Effector memory CD8-positive, alpha-beta T cell (primary cell): ENCODE measurements at places on chromosomes 4 and X.

GRCh38 chr4:99885063-99885664 is 9.1 kb downstream of the LAMTOR3 start:
- peak; percentile 16 for DNase-seq

GRCh38 chr4:42543762-42544161 is 113.1 kb downstream of the ATP8A1 start:
- DNase-seq, result no peak

- DNase-seq, result no peak
Observed at GRCh38 chr4:37126051-37126450, 118.5 kb upstream of the NWD2 start.

- DNase-seq, result peak; percentile 32
Observed at GRCh38 chrX:13658602-13659001, 5.7 kb downstream of the TCEANC start.

- DNase-seq, result no peak
Observed at GRCh38 chr4:11805842-11806241, 377.1 kb upstream of the HS3ST1 start.

- no peak for DNase-seq
Observed at GRCh38 chr4:116849620-116850019, 235.8 kb downstream of the TRAM1L1 start.

DNA sequence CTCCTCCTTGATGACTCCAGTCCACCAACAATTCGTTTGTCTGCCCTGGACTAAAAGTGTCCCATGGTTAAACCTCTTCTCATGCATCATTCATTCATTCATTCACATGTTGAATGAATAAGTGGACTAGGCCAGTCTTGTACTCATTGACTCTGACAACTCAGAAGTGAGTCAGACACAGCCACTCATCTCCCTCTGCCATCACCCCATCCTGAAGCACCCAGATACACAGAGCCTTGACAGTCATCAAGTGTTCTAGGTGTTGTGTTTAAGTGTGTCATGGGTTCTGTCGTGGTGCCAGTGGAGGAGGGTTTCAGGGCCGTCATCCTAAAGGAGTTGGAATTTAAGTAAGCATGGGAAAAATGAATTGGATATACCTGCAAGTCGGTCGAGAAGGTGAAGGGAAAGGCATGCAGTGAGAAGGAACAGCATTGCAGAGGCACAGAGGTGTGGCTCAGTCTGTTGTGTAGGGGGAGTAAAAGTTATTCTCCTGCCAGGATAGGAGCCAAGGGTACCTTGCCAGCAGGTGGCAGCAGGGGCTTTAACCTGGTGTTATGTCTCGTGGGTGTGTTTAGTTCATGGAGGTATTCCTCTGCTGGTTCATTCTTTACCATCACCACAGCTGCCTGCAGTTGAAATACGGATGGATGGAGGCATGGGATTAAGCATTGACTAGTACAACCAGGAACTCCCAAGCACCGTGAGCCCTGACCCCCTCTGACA is 18.3 kb downstream of the MAGED2 start:
- DNase-seq, result no peak

DNA sequence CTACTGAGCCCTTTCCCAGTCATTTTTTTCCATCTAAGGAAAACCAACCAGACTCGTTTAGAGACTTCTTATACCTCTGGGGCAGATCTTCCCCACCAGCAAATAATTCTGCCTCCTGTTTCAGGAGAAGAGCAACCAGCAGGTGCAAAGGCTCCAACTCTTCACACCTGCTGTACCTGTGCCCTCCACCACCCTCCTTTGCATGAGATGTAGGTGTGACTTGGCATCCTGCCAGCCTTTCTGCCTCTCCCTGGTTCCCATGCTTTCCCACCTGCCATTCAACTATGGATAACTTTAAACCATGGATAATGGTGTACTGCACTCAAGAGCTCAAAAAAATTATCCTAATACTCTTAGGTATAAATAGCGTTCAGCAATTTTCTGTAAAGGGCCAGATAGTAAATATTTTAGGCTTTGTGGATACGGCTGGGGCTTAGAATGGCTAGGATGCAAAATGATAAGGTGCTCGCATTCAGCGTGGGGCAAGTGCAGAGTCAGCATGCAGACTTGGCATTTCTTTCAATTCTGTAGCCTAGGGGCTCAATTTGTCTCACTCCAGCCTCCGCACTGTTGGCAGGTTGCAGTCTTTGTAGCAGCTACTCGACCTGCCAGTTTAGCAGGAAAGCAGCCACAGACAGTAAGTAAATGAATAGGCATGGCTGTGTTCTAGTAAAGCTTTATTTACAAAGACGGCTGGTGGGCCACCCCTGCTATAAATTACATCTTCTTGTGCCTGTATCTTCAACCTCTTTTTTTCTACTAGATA is 79.8 kb downstream of the HCCS start:
- no peak for DNase-seq

DNA sequence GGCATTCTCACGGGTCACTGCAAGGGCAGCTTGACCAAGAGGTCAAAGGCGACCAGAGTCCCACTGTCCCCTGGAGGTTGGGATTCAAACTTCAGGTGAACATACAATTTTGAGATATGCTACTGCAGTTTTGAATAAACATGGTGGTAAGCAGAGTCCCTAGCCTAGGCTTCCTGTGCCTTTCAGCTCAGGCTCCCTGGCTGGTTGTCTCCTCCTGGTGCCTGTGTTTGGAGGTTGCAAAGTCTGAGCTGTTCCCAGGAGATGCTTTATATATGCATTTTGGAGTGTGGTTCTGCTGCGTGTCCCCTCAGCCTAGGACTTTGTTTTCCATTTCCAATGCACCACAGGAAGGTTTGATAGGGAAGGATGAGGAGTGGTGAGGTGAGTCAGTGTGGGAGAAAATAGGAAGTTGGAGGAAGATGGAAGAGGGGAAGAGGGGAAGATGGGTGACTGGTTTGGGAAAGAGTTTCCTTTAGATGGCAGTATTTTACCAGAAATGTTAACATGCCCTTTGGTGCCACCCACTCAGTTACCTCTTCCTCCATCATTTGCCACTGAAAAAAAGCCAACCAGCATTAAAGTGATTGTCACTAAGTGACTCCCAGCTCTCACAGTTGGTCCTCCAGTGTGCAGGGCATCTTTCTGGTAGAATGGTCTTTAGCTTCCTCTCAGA is 211.7 kb upstream of the AGTR2 start:
- no peak for DNase-seq

- DNase-seq, result no peak
Observed at GRCh38 chr4:174332741-174333493, 49.2 kb downstream of the CEP44 start.

DNA sequence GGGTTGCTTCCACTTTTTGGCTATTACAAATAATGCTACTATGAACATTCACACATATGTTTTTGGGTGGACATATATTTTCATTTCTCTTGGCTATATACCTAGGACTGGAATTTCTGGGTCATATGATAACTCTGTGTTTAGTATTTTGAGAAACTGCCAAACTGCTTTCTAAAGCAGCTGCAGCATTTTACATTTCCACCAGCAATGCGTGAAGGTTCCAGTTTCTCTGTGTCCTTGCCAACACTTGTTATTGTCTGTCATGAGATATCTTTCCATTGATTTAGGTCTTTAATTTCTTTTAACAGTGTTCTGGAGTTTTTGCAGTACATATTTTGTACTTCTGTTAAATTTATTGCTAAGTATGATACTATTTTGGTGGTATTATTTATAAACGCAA is 48.3 kb downstream of the CLCN5 start:
- no peak for DNase-seq

GRCh38 chr4:36392024-36392423 is 110.6 kb downstream of the DTHD1 start:
- no peak for DNase-seq

GRCh38 chrX:49139713-49140112 is 16.2 kb upstream of the GPKOW start:
- DNase-seq, result no peak

DNA sequence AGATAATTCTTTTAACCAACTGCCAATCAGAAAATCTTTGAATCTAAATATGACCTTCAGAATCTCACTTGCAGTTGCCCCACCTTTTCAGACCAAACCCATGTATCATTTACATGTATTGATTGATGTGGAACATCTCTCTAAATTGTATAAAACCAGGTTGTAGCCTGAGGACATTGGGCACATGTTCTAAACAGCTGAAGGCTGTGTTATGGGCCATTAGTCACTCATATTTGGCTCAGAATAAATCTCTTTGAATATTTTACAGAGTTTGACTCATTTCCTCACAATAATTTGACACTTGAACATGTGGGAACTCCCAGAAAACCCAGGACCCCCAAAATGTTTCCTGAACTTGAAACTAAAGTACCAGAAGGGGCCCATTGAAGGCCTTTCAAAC is 58.7 kb downstream of the UGT2B10 start:
- DNase-seq, result no peak

DNA sequence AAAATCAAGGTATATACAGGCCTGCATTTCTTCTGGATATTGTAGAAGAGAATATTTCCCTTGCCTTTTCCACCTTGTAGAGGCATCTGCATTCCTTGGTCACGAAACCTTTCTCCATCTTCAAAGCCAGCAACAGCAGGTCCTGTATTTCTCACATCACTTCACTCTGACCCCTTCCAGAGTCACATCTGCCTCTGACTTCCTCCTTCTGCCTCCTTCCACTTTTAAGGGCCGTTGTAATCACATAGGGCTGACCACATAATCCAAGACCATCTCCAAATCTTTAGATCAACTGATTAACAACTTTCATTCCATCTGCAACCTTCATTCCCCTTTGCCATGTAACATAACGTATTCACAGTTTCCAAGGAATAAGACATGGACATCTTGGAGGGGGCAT is 38.3 kb upstream of the NDP start:
- no peak for DNase-seq

DNA sequence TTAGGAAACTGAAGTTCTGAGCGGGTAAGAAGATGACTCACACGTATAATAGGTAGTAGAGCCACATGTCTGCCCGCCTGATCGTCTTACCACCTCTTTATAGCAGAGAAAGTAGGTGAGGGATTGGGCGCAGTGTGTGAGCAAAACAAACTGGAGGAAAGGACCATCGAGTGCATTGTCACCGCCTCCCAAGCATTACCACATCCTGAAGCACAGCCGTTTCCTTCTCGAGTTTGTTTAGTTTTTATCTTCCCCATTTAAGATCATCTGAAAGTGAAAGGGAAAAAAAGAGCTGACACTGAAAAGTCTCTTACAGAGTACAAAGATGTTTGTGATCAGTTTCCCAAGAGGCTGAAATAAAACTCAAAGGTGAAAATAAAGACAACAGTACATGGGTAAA is 14.8 kb downstream of the PDK3 start:
- DNase-seq, result peak; percentile 66

DNA sequence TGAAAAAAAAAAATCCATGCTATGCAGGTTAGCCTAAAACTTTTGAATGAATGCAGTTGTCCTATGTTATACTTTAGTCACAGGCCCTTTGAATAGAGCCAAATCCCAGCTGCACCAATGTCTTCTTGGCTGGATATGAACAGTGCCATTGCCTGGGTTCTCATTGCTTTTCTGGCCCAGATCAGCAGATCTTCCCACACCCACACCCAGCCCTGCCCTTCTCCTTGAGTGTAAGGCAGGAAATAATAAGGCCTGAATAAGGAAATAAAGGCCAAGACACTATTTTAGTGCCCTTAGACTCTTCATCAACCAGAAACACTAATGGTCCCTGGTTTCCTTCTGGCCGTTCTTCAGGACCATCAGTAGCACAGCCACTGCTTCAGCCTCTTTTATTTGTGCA is 66.6 kb downstream of the USP38 start:
- no peak for DNase-seq

- no peak for DNase-seq
Observed at GRCh38 chr4:58935332-58935731, 1825.1 kb upstream of the IGFBP7 start.

GRCh38 chr4:6233929-6234328 is 33.6 kb upstream of the JAKMIP1 start:
- DNase-seq, result no peak

DNA sequence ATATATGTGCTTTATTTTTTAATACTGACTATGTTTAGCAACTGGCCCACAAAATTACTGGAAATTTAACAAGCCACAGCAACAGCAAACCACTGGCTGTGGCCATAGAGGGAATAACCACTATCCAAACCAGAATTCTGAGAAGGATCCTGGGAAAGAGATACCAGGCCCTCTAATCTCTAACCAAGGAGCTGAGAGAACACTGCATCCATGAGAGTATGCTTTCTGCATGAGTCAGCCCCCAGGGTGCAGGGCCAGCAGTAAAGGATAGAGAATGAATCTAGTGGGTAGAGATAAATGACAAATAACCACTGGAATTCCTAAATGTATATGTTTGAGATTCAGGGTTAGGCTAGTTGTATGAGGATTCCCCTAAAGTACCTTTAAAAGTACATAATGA is 221.8 kb downstream of the KIT start:
- DNase-seq, result no peak

GRCh38 chr4:12492730-12493393 is 991.3 kb downstream of the RAB28 start:
- DNase-seq, result no peak

- no peak for DNase-seq
Observed at GRCh38 chr4:72314869-72315268, 254.2 kb downstream of the ADAMTS3 start.

DNA sequence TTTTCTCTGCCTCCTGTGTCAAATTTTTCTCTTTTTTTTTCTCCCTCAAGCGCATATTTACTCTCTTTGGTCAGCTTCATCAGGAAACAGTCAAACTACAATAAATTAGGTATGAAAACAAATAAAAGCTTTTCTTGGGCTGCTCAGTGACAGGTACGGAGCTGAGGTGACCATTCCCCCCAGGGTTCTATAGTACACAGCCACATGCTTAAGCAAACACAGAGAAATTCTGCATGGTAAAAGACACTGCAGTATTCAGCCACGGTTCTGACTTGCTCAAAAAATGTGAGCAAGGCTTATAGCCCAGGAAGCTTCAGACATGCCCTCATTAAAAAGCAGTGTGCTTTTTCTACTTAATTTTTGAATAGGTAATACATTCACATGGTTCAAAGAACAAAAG is 138.5 kb downstream of the GRIA3 start:
- no peak for DNase-seq

DNA sequence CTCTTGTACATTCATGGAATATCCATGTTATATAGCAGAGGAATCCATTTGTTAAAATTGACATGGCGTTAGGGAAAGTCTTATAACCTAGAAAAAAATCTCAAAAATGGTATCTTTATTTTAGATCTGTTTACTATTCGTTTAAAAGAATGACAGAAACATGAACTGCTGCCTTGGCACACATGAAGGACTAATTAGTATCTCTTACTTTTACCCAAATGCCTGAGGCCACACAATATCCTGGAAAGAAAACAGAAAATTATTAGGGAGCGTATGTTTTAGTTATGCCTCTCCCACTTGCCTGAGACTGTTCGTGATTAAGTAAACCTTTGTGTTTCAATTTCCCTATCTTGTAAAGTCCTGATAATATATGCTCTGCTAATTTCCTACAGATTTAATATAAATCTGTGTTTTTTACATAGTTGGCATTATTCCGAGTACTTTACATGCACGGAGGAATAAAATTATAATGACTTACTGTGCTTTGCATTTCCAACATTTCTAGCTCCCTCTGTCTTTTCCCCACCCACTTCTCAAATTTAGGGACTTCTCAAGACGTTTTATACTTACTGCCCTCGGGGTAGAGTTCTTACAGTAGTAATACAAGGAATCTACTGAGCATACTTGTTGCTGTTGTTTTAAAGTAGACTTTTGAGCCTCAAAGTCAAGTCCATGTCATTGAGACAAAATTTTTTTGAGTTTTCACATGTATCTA is 147.3 kb downstream of the VEGFC start:
- DNase-seq, result no peak

GRCh38 chrX:85930099-85930498 is 117.3 kb downstream of the CHM start:
- no peak for DNase-seq

GRCh38 chr4:122005064-122005755 is 53.4 kb upstream of the TRPC3 start:
- no peak for DNase-seq
